Activated T-cell treated with anti-CD3 and anti-CD28 coated beads, Interleukin-2, amount 50 U/mL, for 72 hours (primary cell): ENCODE measurements at places on chromosomes 2 and 18.

GRCh38 chr2:37642907-37643729 lies 28.3 kb downstream of the CDC42EP3 start:
- no peak for DNase-seq

- no peak for DNase-seq
These were observed 844 bp upstream of the MPV17 start for GRCh38 chr2:27323596-27324285.

DNA sequence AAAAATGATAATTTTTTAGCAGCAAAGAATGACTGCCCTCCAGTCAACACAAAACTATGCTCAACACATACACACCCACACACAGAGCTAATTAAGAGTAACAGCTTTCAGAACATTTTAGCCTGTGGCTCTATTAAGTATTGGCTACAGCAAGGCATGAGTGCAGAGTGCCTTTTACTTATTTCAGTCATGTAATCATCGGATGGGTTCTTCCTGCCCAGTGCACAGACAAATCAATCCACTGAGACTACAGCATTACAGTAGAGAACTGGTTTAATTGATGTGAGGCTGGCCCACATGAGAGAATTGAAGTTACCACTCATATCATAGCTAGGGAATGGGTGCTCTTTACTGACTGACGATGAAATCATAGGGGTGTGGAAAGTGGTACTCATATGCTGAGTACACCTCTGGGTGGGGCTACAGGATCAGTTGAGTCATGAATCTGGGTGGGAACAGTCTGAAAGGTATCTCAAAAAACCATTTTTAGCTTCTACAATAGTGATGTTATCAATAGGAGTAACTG lies 241.0 kb downstream of the FSIP2 start:
- peak; percentile 5 for DNase-seq

GRCh38 chr18:74856928-74857327 lies 259.3 kb downstream of the ZNF407 start:
- DNase-seq: no peak
